ENCODE measurements at places on chromosomes 12 and 14.

DNA sequence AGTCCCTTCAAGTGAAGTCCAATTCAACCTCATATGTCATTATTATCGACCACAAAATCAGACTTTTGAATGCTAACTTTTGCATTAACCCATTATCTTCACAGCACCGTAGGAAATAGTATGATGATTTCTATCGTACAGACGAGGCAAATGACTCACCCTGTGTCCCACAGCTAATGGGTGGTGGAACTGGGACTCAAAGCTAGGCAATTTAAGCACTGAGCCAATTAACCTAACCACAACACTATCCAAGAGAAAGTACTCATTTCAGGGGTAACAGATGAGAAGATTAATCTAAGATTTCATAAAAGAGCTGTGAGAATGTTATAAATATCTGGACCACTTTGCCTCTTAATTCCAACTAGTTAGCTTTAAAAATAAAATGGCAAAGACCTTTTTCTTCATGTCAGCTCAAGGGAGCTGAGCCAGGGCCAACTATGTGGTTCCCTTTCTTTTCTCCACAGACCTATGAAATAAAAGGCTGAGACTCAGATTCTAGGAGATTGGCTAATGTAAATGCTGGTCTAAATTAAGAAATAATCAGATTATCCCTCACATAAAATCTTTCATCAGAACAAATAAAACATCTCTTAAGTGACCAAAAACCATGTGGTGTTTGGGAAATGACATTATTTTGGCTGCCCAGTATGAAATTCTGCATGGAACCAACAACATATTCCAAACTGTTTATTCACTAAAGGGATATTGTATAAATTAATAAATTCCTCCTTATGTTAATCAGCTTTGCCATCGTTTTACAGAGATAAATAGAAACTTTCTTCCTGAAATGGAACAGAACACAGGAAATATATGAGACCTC is 4.9 kb downstream of the PTGER2 start:
- no peak for DNase-seq

DNA sequence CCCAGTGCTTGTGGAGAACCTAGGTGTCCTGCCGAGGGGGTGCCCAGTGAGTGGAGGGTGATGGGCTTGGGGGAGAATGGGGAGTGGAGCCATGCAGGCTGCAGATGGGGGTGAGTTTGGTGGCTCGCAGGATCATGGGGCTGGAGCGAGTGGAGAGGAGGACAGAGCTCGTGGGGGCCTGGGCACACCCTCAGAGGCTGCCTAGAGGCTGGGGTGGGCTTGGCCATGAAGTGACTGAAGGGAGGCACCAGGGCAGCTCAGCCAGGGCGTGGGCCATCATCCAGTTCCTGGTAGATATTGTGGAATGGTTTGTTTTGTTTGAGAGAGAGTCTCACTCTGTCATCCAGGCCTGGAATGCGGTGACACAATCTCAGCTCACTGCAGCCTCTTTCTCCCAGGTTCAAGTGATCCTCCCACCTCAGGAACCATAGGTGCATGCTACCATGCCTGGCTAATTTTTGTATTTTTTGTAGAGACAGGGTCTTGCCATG is 43.4 kb upstream of the AMN start:
- no peak for DNase-seq

DNA sequence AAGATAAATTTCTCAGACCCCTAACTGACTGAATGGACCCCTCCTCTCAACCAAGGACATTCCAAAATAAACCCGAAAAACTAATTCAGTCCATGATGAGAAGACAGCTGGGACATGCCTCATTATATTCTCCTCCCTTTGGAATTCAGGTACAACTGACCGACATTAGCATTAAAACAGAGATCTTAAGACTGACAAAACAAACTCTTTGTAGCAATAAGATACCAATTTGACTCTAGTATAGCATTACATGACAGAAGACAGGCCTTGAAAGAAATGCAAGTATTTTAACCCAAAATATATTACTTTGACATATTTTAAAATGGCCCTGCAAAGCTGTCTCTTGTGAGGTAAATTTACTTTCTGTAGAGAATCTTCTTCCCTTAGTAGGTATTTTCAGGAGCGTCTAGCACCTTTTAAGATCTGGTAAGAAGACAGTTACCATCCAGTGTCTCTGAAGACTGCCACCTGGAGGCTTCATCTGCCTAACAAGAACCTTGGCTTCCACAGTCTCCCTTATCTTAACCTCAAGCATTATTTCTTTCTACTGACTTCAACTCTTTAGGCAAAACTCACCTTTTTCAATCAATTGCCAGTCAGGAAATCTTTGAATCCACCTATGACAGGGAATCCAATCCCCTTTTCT is 957.5 kb downstream of the SLC6A15 start:
- no peak for DNase-seq

GRCh38 chr12:50574601-50575348 is 70.0 kb downstream of the DIP2B start:
- no peak for DNase-seq

- DNase-seq: no peak
These were observed 194.6 kb upstream of the KRR1 start for GRCh38 chr12:75705749-75706711.

GRCh38 chr12:11686120-11686519 is 36.6 kb downstream of the ETV6 start:
- DNase-seq: no peak

DNA sequence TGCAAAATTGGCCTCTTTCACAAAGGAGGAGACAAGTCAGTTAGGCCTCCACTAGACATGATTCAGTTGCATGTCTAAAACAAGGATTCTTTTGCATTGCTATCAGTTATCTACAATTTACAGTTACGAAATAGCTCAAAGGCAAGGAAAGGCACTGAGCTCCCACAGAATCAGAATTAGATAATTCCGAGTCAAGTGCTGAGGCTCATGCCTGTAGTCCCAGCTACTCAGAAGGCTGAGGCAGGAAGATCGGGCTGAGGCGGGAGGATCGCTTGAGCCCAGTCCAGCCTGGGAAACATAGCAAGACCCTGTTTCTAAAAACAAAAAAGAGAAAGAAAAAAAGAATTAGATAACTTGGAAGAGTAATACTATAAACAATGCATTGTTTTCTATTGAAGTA is 12.3 kb upstream of the RTRAF start:
- no peak for DNase-seq

- peak; percentile 80 for DNase-seq
These were observed at the start of gene DUSP6 for GRCh38 chr12:89352492-89353187. TSS of gene DUSP6 (minus strand) at chr12:89352501. CDS start at chr12:89352039, 462 bp downstream.

Data from CD4-positive, alpha-beta T cell treated with Interleukin-17A for 4 hours (primary cell).